ENCODE measurements at places on chromosomes 6 and 20.

- DNase-seq: peak; percentile 69
These were observed 148.7 kb upstream of the PHACTR3 start for GRCh38 chr20:59455402-59456341.

- peak; percentile 93 for DNase-seq
These were observed 19.2 kb downstream of the FKBP1A start for GRCh38 chr20:1373614-1374013.

DNA sequence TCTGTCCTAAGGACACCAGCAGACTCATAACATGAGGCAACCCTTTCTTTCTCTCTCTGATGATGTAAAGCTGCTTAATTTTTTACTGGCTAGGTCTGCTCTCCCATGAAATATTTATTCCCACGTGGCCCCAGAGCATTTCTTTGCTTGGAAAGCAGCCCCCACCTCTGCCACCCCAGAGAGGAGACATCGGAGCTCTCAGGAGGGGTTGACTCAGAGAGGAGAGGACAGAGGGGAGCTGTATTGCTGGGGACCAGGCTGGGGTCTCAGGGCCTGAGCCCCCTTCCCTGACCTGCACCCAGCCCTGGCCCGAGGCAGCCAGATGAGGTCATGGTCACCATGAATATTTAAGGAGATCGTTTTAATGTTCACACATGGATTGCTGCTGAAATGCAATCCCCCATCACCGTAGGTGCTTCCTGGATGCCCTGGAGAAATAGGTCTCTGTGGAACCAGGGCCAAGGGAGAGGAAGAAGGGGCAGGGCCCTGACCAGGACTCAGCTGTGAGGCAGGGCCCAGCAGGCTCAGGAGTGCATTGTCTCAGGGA lies 117.5 kb downstream of the DLL1 start:
- no peak for DNase-seq

DNA sequence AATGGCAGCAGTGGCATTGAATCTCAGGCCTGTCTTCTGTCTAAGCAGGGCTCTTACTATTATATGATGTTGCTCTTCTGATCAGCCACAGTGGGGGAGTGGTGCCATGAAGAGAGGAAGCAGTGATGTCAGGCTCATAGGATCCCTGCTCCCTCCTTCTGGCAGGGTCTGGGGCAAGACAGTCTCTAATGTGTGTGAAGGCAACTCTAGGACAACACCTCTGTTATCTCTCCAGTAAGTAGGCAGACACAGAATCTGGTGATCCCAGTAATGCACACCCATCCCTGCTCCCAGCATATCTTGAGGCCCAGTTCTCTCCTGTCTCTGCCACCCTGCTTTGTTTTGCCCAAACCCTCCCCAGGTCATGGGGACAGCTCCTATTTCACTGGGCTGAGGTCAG lies 8.8 kb downstream of the C20orf202 start:
- no peak for DNase-seq

- no peak for DNase-seq
These were observed 127.8 kb upstream of the SLC22A23 start for GRCh38 chr6:3584606-3585005.

GRCh38 chr6:44656691-44657090 lies 269.2 kb downstream of the CDC5L start:
- no peak for DNase-seq
